ENCODE measurements at places on chromosomes 1 and 21.
A peak's percentile ranks its signal among the peaks of the same experiment; 100 is the strongest.

GRCh38 chr21:27700974-27701614, 734.2 kb upstream of the ADAMTS5 start:
- DNase-seq = peak; percentile 41

DNA sequence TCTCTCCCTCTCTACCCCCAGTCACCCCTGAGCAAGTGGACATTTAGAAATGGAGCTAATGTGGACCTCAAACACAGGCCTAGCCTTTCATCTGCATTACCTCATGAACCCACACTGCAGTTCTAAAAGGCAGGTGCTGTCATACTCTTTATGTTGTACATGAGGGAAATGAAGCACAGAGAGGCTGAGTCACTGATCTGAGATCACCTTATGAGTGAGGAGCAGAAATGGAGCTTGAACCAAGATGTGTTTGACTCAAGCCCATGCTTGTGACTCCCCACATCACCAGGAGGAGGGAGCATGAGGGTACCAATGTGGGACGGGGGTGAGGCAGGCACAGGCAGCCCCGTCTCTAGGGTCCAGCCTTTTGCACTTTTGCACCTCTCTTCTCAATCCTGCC, 702.8 kb downstream of the PTPRU start:
- no peak for DNase-seq

- no peak for DNase-seq
Measured at GRCh38 chr1:172326136-172326535, 94.3 kb upstream of the C1orf105 start.

- no peak for DNase-seq
Measured at GRCh38 chr1:151846062-151846568, 6.5 kb upstream of the C2CD4D start.

GRCh38 chr1:50103615-50104081, 5.1 kb upstream of the ELAVL4 start:
- DNase-seq = no peak

DNA sequence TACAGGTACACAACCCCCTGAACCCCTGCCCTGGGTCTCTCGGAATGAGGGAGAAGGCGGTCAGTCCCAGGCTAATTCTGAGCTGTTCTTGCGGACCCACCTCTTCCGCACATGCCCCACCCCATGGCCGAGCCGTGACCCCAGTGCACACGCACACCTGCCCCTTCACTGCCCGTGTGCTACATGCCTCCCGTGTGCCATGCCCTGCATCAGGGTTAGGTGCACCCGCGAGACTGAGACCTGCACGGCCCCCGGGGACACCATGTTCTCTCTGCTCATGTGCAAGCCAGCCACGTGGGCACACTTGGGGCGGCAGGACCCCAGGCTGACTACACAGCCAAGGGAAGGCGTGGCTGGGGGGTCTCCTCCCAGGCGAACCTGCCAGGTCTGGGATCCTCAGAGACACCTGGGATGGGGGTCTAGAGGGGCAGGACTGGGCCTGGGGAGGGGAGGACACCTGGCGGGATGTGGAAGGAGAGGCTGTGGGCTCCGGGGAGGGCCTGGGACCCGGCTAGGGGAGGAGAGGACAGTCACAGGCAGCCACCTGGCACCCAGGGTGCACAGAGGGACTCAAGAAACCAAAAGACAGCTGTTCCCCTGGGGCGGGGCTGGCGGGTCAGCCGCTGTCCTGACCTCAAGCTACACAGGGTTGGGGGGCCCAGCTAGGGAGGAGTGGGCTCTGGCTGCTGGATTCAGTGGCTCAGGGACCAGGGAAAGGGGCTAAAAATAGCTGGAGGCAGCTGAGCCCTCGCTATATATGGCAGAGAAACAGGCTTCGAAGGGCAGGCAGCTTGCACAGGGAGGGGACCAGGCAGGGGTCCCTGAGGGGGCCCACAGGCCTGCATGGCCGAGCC, 133.4 kb downstream of the CASZ1 start:
- DNase-seq = no peak

- DNase-seq = no peak
Measured at GRCh38 chr1:147201276-147201675, 23.9 kb downstream of the FMO5 start.

GRCh38 chr21:26842300-26842699, 2.9 kb downstream of the ADAMTS1 start:
- DNase-seq = no peak

DNA sequence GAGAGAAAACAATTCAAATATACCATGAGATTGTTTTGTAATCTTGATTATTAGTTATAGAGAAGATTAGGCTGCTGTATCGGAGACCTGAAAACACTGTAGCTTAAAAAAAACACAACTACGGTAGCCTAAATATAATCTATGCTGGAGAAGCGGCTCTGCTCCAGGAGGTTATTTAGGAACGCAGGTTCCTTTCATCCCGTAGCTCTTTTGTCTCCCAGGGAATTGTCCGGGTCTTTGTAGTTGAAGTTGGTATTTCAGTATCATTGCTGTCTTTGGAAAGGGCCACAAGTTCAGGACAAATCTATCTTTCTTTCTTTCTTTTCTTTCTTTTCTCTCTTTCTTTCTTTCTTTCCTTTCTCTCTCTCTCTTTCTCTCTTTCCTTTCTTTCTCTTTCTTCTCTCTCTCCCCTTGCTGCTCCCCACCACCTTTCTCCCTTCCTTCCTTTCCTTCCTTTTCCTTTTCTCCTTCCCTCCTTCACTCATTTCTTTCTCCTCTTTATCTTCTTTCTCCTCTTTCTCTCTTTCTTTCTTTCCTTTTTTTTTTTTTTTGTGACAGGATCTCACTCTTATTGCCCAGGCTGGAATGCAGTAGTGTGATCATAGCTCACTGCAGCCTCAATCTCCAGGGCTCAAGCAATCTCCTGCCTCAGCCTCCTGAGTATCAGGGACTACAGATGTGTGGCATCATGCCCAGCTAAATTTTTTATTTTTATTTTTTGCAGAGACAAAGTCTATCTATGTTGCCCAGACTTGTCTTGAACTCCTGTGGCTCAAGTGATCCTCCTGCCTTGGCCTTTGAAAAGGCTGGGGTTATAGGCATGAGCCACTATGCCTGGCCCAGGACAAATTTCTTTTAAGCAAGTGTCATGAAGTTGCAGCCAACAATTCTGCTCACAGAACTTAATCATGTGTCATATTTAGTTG, 10.9 kb upstream of the NFIA start:
- no peak for DNase-seq

GRCh38 chr1:53968125-53968513, 22.0 kb downstream of the LRRC42 start:
- no peak for DNase-seq

GRCh38 chr1:229561141-229561540, 2.6 kb upstream of the ABCB10 start:
- DNase-seq = no peak

DNA sequence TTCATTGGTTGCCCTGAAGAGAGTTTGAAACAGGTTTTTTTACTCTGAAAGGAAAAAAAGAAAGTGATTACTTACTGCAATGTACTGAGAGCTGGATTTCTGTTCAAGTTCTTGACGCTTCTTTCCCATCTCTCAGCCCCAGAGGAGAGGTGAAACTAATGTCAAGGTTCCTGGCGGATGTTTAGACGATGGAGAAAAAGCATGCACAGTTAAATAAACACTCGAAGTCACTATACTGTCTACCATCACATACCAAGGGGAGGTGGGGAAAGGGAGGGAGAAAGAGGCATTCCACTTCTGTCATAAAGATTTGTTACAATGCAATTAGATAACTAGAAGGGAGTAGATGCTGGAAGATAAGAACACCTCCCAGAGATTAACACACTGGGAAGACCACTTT, 177.0 kb upstream of the TNR start:
- no peak for DNase-seq

GRCh38 chr21:17270229-17270628, 242.6 kb upstream of the CXADR start:
- no peak for DNase-seq

DNA sequence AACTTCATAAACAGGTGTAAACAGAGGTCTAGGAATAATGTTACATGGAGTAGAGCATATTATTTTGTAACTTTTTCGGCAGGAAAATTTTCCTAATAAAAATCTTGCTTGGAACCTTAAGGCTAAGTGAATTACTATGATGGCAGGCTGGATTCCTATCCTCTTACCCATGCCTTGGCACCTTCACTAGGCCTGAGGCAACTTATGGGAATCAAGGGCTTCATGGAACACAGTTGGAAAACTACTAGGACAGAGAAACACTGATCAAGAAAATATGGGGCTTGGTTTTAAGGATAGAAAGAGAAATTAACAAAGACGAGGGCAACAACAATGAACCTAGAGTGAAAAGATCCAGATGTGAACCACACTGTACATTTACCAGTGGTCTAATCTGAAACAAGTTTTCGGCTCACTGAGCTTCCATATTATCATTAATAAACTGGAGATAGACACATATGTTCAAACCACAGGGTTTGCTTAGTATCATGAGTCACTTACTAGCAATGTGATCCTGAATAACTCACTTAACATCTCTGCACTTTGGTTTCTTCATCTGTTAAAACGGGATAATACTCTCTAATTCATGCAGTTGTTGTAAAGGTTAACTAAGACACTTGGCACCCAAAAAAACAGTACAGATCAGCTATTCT, 68.5 kb downstream of the GPATCH2 start:
- DNase-seq = no peak

DNA sequence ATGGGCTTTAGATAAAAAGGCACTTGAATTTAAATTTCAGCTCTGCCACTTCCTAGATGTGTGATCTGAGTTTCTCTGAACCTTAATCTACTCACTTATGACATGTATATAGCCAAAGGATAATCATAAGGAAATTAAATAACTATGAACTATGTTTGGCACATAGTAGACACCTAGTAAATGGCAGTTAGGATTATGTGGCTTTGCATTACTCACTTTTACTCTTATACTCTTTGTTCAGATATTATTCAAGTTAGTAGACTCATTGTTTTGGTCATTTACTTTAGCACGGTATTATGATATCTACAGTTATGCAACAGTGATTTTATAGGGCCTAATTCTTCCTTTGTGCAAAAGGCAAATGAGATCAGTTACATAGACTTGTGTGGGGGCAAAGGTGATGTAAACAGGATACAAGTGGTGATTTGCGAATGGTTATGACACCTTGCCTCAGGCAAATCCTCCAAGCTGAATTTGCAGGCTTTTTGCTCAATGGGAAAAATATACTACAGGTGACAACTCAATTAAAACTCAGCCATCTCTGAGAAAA, 297.2 kb upstream of the PBX1 start:
- DNase-seq = no peak

DNA sequence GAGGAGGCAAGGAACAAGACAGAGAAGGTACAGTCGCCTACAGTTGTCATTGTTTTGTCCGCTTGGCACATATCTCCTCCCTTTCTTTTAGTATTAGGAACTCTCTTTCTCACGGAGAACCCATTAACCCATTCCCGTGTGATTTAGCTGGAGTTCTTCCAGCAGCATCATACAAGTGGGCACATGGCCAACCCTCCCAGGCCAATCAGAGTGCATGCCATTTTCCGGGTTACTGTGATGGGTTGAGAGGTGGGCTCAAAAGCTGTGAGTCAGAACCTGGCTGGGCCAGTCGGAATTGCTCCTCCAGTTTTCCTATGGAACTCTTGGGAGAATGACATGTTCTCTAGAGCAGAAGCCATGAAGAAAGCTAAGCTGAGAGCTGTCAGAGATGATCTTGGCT, 83.1 kb upstream of the SOD1 start:
- no peak for DNase-seq

- DNase-seq = peak; percentile 23
Measured at GRCh38 chr1:50332941-50333594, 90.2 kb downstream of the DMRTA2 start.

GRCh38 chr1:156217871-156218270, 5.1 kb downstream of the PMF1 start:
- no peak for DNase-seq

DNA sequence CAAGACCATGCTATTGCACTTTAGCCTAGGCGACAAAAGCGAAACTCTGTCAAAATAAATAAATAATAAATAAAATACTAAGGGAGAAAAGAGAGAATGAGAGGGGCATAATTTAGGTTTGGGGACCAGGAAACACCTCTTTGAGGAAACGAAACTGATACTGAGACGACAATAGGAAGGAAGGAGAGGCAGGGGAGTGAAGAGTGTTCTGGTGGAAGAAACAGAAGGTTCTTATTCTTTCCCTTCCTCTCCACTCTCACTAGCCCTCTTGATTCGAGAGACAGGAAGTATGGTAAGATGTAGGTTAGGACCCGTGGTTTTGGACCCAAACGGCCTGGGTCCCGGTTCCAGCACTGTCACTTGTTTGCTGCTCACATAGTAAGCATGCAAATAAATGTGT, 1.6 kb upstream of the NKAIN1 start:
- DNase-seq = no peak

GRCh38 chr1:62103846-62104245, 90.8 kb upstream of the L1TD1 start:
- DNase-seq = no peak
